NCI-H1436 treated with DMSO at 0.1 percent for 48 hours (cell line): ENCODE measurements at places on chromosomes 1 and 21.

- no peak for DNase-seq
Observed at GRCh38 chr1:226476648-226477319, 68.9 kb upstream of the PARP1 start.

- no peak for DNase-seq
Observed at GRCh38 chr1:154752273-154753030, 117.6 kb downstream of the KCNN3 start.

DNA sequence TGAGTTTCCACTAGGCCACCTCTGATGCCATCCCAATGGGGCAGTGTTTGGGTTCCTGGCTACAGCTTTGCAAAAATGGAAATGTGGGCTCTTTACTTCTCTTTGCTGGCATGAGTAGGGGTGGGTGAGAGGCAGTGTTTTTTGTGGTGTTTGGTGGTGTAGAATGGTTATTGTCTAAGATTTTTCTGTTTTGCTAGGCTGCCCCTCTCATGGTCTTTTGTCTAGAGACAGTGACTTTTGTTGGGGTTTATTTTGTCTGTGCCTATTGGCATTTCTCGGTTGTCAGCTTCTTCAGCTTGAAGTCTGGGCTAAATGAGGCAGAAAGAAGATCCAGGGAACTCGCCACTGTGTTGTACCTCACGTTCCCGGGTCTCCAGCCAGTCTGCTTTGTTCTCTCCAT is 112.1 kb downstream of the CENPF start:
- no peak for DNase-seq

DNA sequence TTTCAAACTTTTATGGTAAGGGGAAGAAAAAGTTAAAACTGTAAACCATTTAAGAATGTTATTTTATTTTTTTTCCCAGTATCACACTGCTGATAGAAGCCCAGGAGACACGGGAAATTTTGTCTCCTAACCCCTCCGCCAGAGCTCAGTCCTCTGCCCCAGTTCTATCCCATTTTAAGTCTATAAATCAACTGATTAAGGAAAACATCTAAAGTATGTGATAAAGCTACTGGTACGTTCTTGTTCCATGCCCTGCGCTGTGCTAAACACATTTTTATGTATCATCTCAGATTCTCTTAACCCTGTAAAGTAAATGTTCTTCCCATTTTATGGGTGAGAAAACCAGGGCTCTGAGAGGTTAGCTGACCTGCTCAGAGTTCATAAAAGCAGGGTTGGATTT is 34.7 kb downstream of the NIPAL3 start:
- no peak for DNase-seq

- no peak for DNase-seq
Observed at GRCh38 chr1:224292419-224292818, 37.6 kb downstream of the NVL start.

GRCh38 chr1:218474128-218474527 is 129.0 kb downstream of the TGFB2 start:
- no peak for DNase-seq

- DNase-seq = no peak
Observed at GRCh38 chr1:52358851-52359497, 7.0 kb downstream of the CC2D1B start.

DNA sequence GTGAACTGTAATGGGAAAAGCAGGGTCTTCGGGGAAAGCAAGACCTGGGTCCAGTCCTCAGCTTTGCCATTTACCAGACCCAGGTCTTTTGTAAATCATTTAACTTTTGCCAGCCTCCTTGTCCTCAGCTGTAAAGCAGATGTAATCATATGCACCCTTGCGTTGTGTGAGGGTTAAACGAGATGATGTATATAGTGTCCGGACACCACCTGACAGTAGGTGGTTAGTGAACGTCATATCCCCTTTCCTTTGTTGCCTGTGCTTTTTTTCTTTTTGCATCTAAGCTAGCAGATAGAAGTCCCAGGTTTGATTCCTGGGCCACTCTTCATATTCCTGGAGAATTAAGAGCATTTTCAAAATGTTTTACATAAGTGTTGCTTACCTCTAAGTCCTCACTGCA is 28.5 kb downstream of the IL12RB2 start:
- DNase-seq = no peak

DNA sequence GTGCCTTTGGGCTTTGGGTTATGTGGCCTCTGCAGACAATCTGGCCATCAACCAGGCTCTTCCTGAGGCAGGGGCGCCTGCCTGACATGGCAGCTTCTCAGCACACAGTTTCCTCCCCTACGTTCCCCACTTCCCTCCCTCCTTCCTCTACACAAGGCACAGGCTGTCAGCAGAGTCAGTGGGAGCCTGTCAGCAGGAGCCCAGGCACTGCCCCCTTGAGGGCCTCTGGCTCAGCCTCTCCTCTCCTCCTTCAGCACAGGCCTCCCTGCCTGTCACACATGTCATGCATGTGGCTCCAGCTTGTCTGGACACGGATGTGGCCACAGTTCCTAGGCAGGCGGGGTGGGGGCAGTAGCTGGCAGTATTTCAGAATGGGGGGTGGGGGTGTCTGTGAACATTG is 52.2 kb upstream of the ARTN start:
- no peak for DNase-seq

DNA sequence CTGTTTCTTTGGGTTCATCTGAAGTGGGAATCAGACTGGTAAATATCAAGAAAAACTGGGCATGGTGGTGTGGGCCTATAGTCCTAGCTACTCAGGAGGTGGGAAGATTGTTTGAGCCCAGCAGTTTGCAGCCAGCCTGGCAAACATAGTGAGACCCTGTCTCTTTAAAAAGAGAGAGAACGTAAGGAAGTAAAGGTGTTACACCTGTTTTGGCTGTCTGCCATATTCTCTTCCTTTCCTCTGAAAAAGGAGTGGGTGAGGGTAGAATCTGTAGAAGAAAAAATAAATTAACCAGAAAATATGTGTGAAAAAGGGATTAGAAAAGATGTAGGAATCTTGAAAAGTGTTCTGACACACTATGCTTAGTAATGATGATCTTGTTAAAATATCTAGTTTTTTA is 20.0 kb downstream of the AHCYL1 start:
- no peak for DNase-seq

DNA sequence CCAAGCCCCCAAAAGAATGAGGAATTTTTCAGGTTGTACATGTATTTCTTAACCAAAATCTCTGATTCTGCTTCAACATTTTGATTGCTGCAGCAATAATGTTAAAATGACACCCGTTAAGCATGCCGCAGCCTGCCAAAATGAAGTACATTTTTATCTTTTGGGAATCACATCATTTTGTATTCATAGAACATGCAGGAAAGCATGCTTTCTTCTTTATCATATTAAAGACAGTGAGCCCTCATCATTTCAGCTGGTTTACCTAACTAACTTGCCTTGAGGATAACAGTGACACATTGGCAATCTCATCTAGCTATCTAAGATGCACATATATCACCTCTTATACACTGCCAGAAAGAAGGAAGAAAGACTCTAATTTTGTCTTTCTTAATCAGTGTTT is 299.2 kb downstream of the LTN1 start:
- DNase-seq = no peak
